ENCODE measurements at places on chromosomes 6 and 20.

DNA sequence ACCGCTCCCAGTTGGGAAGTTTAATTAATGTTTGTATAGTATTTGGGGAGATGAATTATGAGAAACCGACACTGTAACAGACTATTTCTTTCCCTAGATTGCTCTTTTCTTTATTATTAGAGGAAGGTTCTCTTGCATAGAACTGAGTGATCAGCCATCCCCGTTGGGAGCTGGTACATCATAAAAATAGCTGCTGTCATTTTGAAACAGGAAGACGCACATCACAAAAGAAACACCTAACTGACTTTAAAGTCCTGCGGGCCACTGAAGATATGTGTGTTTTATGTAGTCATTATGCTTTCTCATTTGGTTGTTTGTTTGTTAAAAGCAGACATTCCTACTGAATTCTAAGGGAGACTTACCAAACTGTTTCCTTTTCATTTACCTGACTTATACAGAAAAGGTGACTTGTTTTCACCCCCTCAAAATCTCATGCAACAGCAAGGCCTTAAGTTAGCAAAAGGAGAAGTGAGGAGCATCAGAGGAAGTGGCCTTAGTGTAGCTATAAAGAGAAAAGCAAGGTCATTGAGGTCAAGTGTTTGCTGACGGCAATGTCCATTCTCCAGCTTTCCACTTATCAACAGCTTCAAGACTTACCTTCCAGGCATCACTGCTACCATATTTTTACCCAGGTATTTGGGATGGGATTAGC, 91.0 kb downstream of the PKHD1 start:
- DNase-seq = no peak

- no peak for DNase-seq
Measured at GRCh38 chr6:36622901-36623546, 28.9 kb downstream of the SRSF3 start.

- DNase-seq = no peak
Measured at GRCh38 chr20:1319462-1319861, 9.5 kb downstream of the SDCBP2 start.

GRCh38 chr6:108473197-108473596, 87.5 kb upstream of the FOXO3 start:
- no peak for DNase-seq

DNA sequence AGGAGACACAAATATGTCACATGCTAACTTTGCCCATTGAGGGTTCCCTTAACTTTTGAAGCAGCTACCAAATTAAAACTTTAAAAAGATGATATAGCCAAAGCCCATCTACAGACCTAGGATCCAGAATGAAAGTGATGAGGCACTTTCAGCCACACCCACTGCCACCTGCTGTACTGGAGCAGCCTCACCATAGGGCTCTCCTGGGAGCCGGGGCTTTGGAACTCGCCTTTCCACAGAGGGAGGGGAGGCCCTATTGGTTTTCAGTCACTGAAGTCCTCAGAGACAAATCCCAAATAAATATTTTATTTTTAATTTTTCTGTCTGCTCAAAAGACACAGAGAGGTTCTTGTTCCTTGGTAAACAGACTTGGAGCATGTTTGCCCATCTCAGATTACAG, 238.1 kb upstream of the TAB2 start:
- no peak for DNase-seq

GRCh38 chr6:53892707-53893106, 97.9 kb downstream of the LRRC1 start:
- no peak for DNase-seq

- DNase-seq = no peak
Measured at GRCh38 chr6:77448546-77448945, 14.7 kb downstream of the HTR1B start.

GRCh38 chr6:134323698-134324097, 5.8 kb upstream of the SGK1 start:
- DNase-seq = no peak

GRCh38 chr6:80134065-80134464, 27.6 kb downstream of the BCKDHB start:
- no peak for DNase-seq

GRCh38 chr6:129162605-129163004, 279.7 kb downstream of the LAMA2 start:
- peak; percentile 17 for DNase-seq

GRCh38 chr20:1281279-1282057, 15.4 kb downstream of the SNPH start:
- no peak for DNase-seq

DNA sequence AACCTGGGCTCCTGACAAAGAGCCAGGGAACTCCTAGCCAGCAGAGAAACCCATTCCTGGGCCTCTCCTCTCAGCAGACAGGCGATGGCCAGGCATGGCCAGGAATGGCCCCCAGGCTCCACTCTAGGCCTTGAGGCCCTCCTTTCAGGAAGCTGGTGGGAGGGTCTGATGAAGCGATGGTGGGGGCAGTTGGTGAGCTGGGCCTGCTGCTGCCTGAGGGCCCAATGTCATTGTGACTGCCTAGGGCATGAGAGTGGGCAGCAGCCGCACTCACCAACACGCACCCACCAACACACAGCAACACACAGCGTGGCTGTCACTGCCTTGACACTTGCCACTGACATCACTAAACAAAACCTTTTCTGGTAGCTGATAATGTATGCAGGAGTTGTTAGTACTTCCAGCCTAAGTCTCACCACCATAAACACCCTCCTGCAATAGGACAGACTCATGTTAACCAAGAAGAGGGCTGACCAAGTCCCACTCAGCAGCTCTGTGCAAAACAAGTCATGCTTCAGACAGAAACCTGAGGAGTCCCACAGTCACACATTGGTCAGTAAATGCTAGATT, 69.3 kb downstream of the ABHD12 start:
- DNase-seq = no peak

DNA sequence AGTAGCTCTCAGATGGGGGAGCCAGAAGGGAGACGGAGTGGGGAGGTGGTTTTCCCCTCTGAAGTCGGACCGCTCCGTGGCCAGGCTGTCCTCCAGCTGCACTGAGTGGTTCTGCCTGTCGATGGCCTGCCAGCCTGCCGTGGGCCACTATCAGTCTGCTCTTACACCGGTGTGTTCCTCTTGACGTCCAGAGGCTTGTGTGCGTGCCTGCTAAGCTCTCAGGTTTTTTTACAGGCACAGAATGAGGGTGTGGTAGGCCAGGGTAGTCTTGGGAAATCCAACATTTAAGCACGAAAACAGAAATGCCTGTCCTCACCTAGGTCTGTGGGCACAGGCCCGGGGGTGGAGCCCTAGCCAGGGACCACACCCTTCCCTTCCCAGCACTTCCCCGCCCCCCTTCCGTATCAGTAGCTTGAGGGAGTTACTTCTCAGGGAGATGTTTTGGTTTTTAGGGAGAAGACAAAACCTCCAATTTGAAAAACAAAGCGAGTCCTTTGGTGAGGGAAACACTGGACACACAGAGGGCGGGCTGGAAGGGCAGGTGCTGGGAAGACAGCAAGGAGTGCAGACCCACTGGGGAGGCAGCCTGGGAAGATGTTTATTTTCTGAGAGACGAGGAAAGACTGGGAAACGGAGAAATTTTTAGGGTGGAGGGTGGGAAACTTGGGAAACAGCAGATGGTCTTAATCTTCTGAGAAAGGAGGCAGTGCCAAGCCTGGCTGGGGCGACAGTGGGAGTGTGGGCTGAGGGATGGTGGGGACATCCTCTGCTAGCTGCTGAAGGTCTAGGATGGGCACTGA, 106.5 kb downstream of the LY86 start:
- no peak for DNase-seq

GRCh38 chr6:129517288-129517687, 192.7 kb downstream of the ARHGAP18 start:
- peak; percentile 60 for DNase-seq

DNA sequence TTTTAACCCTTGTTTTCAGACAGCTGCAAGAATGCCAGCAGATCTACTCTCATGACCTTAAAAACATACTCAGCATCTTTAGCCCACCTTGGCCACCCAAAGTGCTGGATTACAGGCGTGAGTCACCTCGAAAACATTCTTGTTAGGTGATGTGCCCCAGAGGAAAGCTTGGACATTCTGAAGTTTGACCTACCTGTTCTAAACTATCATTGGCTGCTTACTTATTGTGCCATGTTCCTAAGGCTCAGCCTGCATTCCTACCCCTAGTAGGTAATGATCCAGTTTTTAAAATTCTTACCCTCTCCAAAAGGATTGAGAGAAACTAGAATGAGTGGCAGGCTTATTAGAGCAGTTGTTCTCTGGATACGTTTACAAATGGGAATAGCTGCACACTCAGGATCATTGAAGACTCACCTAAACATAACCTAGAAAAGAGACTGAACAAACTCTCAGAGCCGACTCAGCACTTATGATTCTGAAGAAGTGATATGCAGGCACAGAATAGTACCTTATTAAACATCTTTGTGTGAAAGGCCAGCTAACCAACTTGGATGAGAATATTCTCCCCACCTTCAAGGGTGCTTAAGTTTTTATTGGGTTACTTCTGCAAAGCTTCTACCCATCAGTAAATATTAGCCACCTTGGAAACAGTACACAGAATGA, 362.1 kb downstream of the NRN1 start:
- DNase-seq = no peak

DNA sequence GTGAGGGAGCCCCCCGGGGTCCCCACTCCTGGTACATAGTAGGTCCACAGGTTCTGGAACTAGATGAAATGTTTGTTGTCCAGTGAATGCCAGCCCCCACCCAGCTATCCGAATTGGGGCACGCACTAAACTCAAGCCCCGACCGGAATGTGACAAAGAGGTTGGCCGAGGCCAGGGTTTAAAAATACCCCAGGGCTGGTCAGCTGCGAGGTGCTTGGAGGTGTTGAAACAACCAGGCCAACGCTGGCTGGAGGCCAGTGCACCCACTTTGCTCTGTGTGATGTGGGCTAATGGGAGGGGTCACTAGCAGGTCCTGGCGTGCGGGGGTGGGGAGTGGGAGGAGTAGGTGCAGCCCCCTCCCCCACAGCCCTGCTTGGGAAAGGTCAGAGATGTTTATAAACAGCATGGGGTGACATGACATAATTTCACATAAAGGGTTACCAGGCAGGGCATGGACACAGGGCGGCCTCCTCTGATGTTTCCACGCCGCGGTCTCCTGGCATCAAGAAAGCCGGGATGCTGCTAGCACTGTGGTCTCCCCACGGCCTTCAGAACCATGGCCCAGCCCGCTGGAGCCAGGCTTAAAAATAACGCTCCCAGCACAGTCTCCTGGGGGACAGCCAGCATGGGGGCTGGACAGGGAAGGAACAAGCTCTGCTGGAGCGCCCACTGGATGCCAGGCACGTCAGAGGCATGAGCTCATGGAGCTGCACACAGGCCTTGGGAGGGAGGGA, 111.2 kb upstream of the PTPN1 start:
- DNase-seq = no peak

- DNase-seq = no peak
Measured at GRCh38 chr6:94680669-94681212, 896.6 kb upstream of the MANEA start.

GRCh38 chr6:130282234-130282995, 59.7 kb upstream of the SAMD3 start:
- peak; percentile 33 for DNase-seq

DNA sequence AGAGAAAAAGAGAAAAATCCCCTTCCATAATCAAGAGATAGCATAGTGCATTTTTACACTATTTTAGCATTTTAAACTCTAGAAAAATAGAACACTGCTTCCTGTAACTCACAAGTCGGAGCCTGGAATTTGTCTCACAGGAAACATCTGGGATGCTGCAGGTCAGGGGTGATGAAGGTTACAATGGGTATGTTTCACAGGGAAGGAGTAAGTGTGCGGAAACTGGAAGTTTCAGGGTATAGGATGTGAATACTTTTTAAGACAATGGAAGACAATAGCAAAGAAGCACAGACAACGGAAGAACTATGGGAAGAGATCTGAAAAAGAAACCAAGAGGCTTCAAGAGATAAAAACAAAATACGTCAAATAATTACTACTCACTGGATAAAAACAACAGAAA, 361.0 kb upstream of the MARCKS start:
- peak; percentile 89 for DNase-seq

DNA sequence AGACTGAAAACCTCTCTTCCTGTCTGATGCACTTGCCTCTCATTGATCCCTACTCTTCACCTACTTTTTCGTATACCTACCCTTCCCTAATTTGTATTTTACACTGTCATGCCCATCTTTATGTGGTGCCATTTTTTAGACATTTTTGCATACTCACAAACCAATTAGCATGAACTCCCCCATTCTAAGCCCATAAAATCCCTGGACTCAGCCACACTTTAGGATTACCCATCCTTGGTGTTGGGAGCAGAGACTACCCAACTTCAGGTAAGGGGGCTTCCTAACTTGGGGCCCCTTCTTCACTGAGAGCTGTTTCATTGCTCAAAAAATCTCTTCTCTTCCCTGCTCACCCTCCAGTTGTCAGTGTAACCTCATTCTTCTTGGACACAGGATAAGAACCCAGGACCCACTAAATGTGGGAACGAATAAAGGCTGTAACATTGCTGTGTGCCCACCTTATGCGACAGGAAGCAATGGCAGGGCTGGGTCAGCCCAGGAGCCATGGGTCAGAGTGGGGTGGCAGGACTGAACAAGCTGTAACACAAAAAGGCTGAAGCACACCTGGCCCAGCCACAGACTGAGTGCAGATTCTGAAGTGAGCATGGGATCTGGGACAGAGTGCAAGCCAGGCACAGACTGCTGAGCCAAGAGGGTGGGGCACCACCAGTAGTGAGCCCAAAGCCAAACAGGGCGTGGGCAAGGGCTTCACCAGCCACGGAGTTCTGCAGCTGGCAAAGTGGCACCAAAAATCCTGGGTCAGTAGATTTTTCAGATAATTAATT, 789.1 kb upstream of the HS3ST5 start:
- no peak for DNase-seq

GRCh38 chr6:44036699-44037101, 90.6 kb downstream of the MRPL14 start:
- DNase-seq = no peak

GRCh38 chr20:5714261-5715041, 35.8 kb upstream of the SHLD1 start:
- peak; percentile 94 for DNase-seq

DNA sequence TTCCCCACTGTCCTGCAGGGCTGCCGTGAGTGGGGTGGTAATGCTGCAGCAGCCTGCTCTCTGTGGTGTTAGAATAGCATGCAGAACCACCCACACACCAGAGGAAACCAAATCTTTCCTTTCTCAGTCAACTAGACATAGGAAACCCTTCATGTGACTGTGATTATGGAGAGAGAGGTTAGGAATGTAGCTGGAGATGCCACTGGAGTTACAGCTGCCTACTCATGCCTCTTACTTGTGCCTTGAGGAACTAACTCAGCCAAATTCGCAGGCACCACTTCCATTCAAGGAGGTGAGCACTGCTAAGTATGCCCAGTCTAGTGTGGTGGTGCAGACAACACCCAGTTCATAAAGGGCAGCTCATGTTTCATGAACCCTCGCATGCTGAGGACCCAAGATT, 27.4 kb downstream of the MUC22 start:
- DNase-seq = no peak

DNA sequence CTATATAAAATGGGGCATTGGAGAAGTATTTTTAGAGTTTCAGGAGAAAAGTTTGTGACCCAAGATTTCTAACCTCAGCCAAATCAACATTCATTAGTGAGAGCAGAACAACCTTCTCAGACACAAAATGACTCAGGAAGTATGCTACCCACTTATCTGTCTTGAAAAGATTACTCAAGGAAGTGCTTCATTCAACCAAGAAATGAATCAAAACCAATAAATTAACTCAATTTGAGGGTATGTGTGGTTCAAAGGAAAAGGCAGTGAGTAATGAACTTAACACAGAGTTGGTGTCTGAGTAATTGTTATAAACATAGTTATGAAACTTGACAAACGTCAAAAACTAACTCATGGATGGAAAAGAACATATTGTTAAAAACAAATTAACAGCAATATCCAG, 227.6 kb downstream of the HAO1 start:
- no peak for DNase-seq

GRCh38 chr6:43368259-43369160, 937 bp downstream of the ZNF318 start:
- peak; percentile 49 for DNase-seq

Measured in fibroblast of pulmonary artery (primary cell).